ENCODE measurements at places on chromosomes 1 and 21.

DNA sequence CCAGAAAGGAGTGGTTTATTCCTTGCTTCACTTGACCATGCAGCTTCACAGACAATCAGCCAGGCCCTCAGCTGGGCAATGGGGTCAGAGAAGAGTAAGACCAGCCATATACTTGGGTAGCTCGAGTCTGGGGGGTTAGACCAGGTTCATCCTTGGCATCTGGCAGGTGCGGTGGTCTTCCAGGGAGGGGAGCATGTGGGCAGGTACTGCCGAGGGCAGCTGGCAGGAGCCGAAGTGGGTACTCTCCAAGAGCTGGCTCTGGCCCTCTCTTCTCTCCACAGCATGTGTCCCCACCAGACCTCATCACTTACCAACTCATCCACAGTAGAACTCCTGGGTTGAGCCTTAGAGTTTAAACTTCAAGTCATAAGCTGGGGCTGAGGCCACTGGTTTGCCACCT, 156.8 kb downstream of the FOXD2 start:
- DNase-seq: no peak

DNA sequence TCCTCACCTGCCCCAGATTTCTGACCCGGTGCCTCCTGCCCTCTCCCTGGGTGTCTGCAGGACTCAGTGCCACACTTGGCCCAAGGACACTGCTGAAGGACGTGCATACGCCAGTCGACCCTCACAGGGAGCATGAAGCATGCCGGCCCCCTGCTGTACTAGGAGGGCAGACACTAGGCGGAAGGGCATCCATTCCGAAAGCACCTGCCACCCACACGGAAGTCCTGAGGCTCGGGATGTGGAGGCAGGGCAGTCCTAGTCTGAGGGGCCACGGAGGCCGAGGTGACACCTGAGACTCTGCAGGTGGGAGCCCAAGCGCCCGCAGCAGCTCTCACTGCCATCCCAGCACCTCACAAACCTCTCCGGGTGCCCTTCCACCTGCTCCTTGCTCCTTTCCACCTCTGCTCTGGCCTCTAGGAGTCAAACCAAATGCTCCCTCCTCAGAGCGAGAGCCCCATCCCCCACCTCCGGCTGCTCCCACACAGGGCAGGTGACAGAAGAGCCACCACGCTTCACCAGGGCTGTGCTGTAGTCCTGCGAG, 2.4 kb downstream of the NPHP4 start:
- no peak for DNase-seq

GRCh38 chr1:232557096-232557495, 72.8 kb downstream of the SIPA1L2 start:
- no peak for DNase-seq

- no peak for DNase-seq
These were observed 3.7 kb downstream of the PCSK9 start for GRCh38 chr1:55043011-55043410.
